ENCODE measurements at places on chromosomes 5 and 9.

DNA sequence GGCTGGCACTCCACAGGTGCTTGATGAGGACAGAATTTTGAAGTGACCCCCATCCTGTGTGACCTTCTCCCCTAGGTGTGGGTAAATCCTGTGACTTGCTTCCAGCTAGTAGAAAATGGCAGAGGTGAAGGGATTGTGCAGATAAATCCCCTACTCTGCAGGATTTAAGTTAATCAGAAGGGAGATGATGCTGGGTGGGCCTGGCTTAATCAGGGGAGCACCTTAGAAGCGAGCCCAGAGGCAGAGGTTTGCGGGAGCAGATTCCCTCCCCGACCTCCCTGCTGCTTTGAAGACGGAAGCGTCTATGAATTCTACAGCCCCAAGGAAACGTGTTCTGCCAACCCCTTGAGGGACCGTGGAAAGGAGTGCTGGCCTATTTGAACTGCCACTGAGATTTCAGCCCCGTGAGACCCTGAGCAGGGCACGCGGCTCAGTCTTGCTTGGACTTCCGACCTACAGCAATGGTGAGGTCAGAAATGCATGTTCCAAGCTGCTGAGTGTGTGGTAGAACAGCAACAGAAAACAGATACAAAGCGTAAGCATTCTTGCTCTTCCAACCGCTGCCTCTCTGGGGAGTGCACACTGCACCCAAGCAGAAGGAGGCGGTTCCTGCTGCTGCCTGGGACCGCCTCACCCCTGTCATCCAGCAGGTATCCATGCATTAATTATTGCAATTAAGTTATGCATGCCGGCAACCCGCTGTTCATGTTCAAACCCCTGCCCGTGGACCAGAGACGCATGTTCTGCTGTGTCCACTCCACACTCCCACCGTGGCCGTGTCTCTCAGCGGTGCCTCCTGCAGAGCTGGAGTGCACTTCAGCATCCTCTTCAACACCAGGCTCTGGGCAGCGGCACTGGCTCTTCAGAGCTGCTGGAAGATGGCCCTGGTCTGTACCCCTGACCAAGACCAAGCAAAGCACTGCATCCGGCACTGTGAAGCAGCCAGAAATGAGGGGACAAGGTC lies 54.6 kb upstream of the RXRA start:
- no peak for DNase-seq

DNA sequence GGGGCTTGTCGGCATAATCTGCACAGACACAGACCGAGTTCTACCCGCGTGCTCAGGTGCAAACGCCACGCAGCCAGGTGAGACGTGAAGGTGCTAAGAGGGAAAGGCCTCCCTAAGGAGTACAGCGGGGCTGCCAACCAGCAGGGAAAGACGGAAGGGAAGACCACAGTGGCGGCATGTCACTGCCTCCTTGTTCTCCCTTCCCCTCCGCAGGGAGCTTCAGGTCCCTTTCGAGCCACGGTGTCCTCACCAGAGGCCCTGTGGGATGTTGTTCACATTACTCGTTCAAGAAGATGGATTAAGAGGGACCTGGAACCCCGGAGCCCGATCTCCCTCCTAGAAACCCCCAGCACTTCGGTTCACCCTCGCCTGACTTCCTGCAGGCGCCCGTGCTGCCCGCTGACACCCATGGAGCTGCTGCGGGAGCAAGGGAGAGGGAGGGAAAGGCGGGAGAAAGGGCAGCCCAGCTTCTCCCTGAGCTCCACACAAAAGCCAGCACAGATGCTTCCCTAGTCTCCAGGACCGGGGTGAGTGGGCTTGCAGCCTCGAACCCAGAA lies 686 bp downstream of the BRD9 start:
- peak; percentile 23 for DNase-seq

GRCh38 chr5:180217797-180218196 lies 8.8 kb upstream of the RASGEF1C start:
- no peak for DNase-seq

DNA sequence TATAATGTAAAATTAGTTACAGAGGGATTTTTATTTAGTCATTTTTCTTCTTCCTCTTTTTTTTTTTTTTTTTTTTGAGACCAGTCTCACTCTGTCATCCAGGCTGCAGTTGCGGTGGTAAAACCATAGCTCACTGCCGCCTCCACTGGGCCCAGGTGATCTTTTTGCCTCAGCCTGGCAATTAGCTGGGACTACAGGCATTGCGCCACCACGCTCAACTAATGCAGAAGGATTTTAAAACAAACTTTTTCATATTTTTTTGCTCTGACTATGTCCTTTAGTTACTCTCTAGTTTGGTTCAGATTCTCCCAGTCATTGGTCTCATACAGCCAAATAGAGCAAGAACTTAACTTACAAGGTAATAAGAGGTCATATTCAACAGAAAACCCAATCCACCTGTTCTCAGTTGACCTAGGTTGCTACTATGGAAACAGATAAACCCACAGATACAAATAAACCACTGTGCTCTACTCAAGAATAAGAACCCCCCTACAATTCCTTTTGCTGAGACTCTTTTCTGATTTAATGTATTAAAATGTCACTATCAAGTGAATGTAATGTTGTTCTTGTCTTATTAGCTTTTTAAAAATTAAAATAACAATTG lies 50.1 kb upstream of the TTC39B start:
- peak; percentile 10 for DNase-seq

- peak; percentile 44 for DNase-seq
Observed at GRCh38 chr9:35910613-35911359, 1.5 kb downstream of the SPAAR start.

- no peak for DNase-seq
Observed at GRCh38 chr5:24643880-24644279, 898 bp downstream of the CDH10 start.

GRCh38 chr5:187617-188451 lies 3.5 kb upstream of the LRRC14B start:
- no peak for DNase-seq

GRCh38 chr9:114112778-114113584 lies 13.9 kb upstream of the KIF12 start:
- no peak for DNase-seq

DNA sequence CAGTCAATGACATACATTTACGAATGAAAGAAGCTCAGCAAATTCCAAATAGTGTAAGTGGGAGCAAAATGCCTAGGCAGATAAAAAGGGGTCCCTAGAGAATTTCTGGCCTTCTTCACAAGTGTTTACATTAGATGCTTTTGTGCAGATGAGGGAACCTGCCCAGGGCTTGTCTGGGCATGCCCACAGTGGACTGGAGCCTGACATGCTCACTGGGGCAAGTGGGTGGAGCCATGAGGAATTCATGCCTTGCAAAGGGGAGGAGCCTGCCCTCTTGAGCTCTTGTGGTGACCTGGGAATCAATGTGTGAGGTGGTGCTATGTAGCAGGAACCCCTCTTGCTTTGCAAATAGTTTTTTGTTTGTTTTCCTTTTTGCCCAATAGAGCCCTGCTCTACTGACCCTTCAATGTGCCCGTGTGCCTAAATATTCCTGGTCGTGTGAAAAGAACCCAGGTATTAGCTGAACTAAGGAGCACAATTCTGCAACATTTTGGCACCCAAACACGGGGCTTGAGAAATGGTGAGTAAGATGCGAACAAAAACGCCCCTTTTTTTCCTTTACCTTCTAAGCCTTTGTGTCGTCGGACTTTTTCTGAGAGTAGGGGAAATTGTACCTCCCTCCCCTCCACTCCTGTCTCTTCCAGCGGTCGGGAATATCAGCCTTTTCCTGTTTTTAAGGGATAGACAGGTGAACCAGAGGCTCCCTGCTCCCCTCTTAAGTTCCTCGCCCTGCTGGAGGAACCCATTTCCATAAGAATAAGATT lies 433.8 kb upstream of the CDH9 start:
- DNase-seq: no peak

DNA sequence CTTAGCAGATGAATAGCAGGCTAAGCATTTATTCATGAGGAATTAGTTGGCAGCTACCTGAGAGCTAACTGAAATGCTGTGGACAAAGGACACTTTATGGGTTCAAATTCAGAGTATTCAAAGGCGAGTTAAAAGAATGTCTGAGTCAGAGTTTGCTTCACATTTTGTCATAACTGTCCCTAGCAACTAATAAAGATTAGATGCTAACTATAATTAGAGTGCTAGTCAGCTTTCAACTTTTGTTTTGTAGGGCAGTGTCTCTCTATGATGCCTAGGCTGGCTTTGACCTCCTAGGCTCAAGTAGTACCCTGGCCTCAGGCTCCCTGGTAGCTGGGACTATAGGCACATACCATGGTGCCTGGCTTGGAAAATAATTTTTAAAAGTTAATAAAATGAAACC lies 4.6 kb downstream of the SMC5 start:
- no peak for DNase-seq

- DNase-seq: no peak
Observed at GRCh38 chr5:179292681-179293635, 52.3 kb downstream of the ADAMTS2 start.

GRCh38 chr5:80704221-80704620 lies 49.4 kb upstream of the DHFR start:
- DNase-seq: no peak

DNA sequence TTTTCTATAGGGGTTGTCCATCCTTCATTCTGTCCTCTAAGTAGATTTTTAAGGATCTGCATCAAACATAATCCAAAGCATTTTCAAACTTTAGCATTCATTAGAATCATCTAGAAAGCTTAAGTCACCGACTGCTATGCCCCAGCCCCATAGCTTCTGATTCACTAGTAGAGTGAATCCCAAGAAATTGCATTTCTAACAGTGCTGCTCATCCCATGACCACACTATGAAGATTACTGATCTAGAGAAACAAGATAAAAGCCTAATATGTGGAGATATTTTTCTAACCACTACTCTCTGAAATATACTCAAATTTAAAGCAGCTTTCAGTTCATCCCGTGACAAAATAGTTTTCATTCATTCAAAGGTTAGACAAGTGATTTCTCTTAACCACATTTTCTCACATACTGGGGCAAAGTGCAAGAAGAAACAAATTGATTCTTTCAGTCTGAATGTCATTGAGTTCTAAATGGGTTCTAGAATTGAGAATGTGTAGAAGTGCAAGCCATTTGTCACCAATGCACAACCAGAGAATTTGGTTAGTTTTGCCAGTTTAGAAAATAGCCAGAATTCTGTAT lies 286.9 kb upstream of the CD180 start:
- no peak for DNase-seq

DNA sequence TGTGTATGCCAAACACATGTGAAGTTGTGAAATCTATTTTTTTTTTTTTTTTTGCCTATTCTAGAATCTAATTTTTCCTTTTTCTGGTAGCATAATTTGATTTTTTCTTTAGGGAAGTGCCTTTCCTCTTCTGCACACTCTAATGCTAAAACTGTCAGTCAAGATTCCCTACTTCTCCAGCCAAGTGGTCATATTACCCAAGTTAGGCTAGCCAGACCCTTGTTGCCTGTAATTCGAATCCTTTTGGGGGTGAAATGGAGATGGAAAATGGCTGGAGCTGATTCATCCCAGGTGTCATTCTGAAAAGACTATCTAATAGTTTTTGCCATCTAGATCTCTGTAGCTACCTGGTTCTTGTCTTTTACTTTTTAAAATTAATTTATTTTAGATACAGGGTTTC lies 24.8 kb upstream of the UBAP1 start:
- DNase-seq: no peak

- no peak for DNase-seq
Observed at GRCh38 chr9:122320413-122320881, 50.4 kb upstream of the PTGS1 start.

- no peak for DNase-seq
Observed at GRCh38 chr5:79200573-79201183, 35.3 kb upstream of the JMY start.

- DNase-seq: no peak
Observed at GRCh38 chr5:33968211-33969005, 16.1 kb downstream of the SLC45A2 start.

- DNase-seq: no peak
Observed at GRCh38 chr5:161889971-161890370, 42.1 kb downstream of the GABRA1 start.

- no peak for DNase-seq
Observed at GRCh38 chr9:4862506-4863250, 69.9 kb downstream of the RCL1 start.

All from activated T-cell treated with anti-CD3 and anti-CD28 coated beads, Interleukin-2, amount 50 U/mL, for 72 hours (primary cell).